ENCODE measurements at places on chromosomes 7 and 10.
A peak's percentile ranks its signal among the peaks of the same experiment; 100 is the strongest.

DNA sequence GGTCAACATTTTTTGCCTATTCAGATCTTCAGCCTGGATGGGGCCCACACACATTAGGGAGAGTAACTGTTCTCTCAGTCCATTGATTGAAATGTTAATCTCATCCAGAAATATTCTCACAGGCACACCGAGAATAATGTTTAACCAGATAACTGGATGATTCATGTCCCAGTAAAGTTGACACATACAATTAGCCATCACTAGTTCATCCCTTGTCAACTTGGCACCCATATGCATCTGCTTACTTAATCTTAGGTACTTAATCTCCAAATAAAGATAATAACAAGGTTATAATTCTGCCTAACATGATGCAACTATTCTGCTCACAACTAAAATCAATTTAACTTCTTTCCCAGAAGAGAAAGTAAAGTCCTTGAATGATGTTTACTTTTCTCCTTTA lies 502.6 kb downstream of the ADRA2A start:
- DNase-seq, result no peak

GRCh38 chr10:29576681-29577080 lies 58.1 kb downstream of the SVIL start:
- DNase-seq, result no peak

DNA sequence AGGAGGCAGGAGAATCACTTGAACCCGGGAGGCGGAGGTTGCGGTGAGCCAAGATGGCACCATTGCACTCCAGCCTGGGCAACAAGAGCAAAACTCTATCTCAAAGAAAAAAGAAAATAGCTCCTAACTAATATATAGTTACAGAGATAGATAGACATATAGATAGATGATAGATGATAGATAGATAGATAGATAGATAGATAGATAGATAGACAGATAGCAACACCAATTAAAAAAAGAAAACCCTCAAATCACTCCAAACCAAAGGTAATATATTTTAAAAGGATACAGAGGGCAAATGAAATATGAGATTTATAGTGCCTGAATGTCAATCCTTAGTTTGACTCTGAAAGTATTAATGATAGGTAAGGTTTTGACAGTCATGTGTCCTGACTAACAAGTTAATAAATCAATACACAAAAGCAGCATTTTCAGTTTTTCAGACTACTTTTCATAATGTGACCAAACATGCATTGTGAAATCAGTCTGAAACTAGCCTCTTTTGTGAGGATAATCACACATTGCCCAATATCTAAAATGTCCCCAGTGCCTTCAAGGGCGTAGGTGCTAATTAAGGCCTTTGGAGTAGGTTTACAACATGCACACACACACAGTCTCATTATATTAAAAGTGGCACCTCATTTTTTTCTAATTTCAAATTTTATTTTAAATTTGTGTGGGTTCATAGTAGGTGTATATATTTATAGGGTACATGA lies 61.2 kb downstream of the BPGM start:
- DNase-seq, result no peak

GRCh38 chr7:157006829-157007469 lies 3.5 kb downstream of the MNX1 start:
- no peak for DNase-seq

DNA sequence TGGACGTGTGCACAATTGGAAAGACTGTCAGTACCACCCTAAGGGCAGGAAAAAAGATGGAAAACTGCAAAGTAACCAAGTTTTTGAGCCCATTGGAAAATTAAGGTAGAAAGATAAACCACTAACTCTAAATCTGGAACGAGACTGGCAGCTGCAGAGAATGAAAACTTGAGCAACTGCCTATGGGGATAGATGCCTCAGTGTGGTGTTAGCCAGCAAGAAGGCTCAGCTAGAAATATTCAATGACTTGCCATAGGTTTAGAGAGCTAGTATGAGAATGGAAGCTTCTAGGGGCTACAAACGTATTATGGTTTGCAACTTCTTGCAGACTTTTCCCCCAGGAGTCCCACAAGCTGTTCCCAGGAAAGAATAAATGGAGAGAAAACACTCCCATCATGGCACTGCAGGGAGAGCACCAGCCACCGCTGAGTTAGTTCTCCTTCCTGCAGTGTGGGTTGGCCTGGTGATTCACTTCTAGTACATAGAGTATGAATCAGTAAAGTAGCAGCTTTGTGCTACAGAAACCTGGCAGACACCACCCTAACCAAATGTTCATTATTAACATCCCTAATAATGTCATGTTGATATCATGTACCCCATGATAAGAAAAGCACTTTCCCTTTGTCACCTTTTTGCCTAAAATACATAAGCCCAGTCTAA lies 372.4 kb upstream of the VWC2 start:
- DNase-seq, result no peak

DNA sequence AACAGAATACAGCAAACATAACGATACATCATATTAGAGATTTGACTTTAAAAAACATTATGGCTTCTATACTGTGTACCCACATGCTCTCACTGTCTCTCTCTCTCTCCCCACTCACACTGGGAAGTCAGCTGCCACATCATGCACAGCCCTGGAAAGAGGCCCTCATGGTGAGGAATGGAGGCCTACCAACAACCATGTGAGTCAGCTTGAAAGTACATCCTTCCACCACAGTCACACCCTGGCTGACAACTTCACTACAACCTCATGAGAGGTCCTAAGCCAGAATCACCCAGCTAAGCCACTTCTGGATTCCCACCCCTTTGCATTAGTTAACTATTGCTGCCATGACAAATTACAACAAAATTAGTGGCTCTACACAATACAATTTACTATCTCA lies 23.3 kb upstream of the GPR22 start:
- no peak for DNase-seq

DNA sequence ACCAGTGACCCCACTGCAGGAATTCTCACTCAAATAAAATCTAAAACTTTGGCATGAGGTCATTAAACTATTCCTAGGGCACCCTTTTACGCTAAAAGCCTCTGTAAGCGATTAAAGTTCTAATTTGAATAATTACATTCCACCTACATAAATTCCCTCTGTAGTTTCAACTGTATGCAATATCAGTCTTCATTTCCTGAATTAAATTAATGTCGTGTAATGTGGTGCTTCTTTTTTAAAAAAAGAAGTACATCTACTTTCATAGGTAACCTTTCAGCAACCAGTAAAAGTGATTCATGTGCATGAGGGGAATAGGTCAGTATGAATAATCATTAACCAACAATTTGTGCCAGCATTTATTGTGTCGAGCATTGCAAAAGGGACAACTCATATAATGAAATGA lies 44.7 kb downstream of the IMMP2L start:
- no peak for DNase-seq

GRCh38 chr10:132955479-132955878 lies 13.1 kb upstream of the CFAP46 start:
- no peak for DNase-seq

DNA sequence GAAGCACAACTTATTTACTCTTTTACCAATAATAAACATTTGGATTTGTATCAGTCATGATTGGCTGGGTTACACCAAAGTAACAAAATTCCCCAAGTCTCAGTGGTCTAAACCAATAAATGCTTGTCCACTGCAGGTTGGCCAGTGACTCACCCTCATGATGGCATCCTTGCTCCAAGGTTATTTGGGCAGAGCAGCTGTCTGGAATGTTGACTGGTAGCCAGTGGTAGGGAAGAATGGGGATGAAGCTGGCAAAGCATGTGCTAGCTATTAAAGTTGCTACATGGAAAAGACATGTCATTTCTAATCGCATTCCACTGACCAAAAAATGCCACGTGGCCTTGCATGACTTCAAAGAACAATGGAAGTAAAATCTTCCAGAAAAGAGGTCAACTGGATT lies 1168.7 kb upstream of the CELF2 start:
- peak; percentile 13 for DNase-seq

- DNase-seq, result no peak
These were observed 115.2 kb upstream of the ZNF32 start for GRCh38 chr10:43763846-43764245.

- no peak for DNase-seq
These were observed 500.1 kb upstream of the KLF6 start for GRCh38 chr10:4285121-4285520.

GRCh38 chr7:30093420-30093952 lies 41.3 kb upstream of the MTURN start:
- DNase-seq, result no peak

DNA sequence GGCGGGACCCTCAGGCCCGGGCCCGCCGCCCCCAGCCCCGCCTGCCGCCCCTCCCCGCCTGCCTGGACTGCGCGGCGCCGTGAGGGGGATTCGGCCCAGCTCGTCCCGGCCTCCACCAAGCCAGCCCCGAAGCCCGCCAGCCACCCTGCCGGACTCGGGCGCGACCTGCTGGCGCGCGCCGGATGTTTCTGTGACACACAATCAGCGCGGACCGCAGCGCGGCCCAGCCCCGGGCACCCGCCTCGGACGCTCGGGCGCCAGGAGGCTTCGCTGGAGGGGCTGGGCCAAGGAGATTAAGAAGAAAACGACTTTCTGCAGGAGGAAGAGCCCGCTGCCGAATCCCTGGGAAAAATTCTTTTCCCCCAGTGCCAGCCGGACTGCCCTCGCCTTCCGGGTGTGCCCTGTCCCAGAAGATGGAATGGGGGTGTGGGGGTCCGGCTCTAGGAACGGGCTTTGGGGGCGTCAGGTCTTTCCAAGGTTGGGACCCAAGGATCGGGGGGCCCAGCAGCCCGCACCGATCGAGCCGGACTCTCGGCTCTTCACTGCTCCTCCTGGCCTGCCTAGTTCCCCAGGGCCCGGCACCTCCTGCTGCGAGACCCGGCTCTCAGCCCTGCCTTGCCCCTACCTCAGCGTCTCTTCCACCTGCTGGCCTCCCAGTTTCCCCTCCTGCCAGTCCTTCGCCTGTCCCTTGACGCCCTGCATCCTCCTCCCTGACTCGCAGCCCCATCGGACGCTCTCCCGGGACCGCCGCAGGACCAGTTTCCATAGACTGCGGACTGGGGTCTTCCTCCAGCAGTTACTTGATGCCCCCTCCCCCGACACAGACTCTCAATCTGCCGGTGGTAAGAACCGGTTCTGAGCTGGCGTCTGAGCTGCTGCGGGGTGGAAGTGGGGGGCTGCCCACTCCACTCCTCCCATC lies 82.7 kb downstream of the PAX2 start:
- no peak for DNase-seq

DNA sequence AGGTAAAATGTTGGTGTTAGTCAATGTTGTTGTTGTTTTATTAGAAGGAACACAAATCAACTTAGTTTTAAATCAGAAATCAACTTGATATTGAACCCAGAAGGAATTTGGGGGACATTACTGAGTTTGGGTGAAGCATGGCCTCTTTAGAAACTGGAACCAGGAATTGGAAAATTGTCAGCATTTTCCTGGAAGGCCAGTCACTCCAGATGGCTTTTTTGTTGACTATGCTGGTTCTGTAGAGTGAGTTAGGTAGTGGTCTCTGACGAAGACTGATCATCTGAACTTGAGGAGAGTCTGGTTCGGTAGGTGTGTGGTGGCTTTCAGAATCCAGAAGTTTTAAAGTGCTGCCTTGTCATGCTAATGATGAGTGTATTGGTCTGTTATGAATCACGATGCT lies 111.5 kb downstream of the BMPER start:
- no peak for DNase-seq

GRCh38 chr7:30159698-30160143 lies 24.9 kb downstream of the MTURN start:
- no peak for DNase-seq

- no peak for DNase-seq
These were observed 117.5 kb downstream of the TRIL start for GRCh38 chr7:28840592-28840995.

DNA sequence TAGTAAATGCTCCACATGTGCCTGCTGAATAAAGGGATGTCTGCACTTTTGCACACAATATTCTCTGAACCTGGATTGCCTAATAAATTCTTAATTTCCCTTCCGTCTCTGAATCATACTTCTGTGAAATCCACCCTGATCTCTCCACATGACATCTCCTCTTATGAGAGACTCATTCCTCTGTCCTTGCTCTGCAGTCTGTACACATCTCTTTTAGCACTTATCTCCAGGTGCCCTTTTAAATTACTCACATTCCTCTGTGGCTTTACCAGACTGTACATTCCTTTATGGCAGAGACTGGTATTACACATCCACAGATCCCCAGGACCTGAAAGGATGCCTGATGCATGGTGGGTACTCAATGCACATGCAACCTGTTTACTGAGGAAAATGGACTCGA lies 527.6 kb downstream of the PHTF2 start:
- peak; percentile 19 for DNase-seq

DNA sequence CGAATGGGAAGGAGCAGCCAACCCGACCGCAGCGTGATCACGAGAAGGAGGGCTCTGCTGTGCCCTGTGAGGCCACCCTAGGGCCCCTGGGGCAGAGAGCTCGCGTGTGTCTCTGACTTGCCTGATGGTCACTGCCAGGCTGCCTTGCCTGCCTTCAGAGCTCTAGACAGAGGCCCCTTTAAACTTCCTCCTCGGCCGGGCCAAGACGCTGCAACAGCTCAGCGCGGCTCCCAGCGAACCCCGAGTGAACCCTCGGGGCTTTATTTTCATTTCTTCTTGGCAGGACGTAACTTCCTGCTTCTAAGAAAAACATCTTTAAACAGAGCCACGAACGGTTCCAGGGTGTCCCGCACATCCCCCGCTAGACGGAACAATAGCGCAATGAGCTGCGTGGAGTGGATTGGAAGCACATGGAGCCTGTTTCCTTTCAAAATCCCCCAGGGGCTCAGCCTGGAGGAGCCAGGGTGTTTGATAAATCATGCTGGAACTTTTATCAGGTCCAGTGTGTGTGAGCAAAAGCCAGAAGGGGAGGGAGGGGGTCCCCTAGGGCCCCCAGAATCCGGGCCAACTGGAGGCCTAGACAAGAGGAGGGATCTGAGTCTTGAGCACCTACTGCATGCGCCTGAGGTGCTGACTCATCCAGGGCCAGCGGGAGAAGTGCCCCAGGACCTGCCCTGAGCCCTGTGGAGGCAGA lies 134.1 kb upstream of the GDF10 start:
- DNase-seq, result peak; percentile 48

GRCh38 chr10:44673245-44673983 lies 237.7 kb upstream of the TMEM72 start:
- no peak for DNase-seq

DNA sequence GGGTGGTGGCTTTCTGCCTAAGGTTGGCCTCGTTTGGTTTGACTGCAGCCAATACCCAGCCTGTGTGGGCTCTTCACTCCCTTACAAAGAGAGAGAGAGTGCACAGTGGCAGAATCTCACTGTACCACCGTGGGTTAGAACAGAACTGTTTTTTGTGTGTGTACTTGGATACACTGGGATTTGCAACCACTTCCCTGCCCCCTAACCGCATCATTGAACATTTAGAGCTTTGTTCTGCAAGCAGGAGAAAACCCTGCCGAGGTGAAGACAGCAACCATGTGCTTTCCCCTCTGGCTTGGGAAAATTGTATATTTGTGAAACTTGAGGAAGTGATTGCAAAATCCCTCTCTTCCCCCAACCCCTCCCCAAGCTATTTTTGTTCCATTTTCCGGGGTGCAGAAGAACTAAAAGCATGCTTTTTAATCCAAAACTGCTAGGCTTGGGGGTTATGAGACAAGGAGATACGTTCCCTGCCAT lies 201.2 kb downstream of the TCF7L2 start:
- no peak for DNase-seq

- DNase-seq, result no peak
These were observed 57.6 kb downstream of the HIPK2 start for GRCh38 chr7:139720186-139720585.

Data from T1000 (cell line).